Bronchial smooth muscle cell (primary cell): ENCODE measurements at places on chromosomes 4 and X. TPM values are rescaled to one million over a fixed set of nuclear protein-coding genes. Genes with fewer than 3 reads are reported as not detected.

ARFIP1 gene
- total RNA-seq: 21.8 and 40.7 TPM in 2 replicates

ZCCHC12 gene
- total RNA-seq: not detected in 2 replicates

DMRTC1 gene
- not detected in 2 replicates for total RNA-seq

PPA2 gene
- total RNA-seq: 51.5 and 61.6 TPM in 2 replicates

ZNF182 gene
- 1.9 and 2.7 TPM in 2 replicates for total RNA-seq
